ENCODE measurements at places on chromosomes 2 and 18.

DNA sequence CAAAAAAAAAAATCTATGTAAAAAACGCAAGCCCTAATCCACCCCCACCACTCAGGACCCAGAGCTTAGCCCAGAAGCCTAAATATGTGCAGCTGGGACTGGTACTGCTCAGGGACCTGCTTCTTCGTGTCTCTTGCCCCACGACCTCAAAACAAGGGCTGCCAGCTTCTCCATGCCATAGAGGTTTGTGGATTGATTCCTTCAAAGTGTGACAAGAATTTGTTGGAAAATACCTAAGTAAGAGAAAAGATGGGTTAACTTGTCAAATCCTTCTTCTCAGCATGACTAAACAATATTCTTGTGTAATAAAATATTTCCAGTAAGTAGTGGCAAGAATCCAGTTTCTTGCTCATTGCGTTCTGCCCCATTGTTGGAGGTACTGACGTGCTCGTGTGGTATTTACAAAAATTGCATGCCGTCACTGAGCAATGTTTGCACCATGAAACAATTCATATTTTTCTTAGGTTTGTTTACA is 825 bp upstream of the SCYGR1 start:
- no peak for DNase-seq

GRCh38 chr2:175097297-175097696 is 70.7 kb downstream of the ATF2 start:
- no peak for DNase-seq

DNA sequence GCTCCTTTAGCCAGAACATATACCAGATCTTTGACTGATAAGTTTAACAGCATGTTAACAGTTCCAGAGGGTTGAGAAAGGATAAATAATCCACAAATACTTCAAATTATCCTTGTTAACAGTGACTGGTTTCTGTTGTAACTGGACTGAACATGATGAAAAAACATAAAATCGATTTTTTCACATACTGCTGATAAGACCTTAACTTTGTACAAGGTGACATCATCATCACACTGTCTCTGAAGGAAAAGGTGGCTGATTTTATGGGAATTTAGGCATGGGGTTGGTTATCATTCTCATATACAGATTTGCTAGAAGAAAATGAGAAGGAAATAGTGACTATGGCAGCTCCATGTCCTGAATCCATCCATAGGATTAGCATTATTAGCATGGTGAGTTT is 36.1 kb downstream of the OTX1 start:
- DNase-seq = no peak

DNA sequence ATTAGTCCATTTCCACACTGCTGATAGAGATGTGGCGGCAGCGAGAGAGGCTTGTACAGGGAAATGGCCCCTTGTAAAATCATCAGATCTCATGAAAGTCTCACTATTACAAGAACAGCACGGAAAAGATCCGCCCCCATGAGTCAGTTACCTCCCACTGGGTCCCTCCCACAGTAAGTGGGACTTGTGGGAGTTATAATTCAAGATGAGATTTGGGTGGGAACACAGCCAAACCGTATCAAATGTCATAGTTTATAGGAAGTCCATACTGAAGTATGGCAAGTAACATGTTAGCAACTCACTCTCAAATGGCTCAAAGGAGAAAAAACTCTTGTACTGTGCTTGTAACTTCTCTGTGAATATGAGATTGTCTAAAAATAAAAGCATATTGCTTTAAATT is 56.1 kb downstream of the FARP2 start:
- DNase-seq = no peak

DNA sequence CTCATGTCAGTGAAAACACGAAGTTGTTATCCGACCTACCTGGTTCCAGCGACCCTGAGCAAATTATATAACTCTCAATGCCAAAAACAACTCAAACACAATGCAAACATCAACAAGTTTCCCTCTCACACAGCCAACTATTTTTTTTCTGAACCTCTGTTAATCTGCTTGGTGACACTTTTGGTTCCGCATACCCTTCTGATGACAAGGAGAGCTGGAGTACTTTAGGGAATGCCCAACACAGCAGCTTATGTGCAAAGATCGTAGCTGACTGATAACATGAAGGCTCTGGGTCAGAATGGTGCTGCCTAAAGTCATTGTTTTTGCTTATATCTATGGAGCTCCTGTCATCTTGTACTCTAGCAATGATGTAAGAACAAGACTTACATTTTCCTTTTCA is 72.7 kb upstream of the CCDC68 start:
- no peak for DNase-seq

- no peak for DNase-seq
Measured at GRCh38 chr2:190367091-190367490, 23.7 kb downstream of the INPP1 start.
